ENCODE measurements at places on chromosomes 12 and 14.

DNA sequence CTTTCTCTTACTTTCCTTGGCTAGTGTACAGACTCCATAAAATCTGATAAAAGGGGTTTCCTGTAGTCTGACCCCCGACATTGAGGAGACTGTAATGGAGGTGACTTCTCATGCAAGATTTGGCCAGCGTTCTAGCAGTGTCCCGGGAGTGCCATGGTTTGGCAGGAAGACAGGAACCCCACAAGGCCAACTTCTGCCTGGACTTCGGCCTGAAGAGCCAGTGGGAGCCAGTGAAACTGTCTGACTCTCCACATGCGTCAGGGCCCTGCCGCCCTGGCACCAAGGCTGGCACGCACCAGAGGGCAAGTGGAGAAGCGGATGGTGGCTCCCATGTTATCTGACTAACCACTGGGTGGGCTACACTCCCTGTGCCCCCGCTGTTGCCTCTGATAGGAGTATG is 70.5 kb downstream of the TMEM260 start:
- DNase-seq = no peak

DNA sequence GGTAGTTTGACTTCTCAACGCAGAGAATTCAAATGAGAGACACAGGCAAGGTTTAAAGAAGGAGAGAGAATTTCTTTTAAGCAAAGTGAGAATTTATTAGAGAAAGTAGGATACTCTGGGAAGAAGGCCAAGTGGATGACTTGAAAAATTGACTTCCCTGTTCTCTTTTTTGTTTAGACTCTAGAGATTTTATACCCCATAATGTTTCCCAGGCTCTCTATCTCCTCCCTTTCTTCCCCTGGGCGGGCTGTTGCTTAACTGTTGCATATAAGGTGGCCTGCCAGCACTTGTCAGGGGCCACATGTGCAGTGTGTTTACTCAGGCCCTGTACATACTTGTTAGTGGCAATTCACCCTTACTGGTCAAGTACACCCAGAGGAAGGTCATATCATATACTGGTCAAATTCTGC is 403.7 kb downstream of the SLC6A15 start:
- DNase-seq = no peak

GRCh38 chr12:25382311-25383106 is 131.8 kb upstream of the KRAS start:
- no peak for DNase-seq

GRCh38 chr14:38851111-38851510 is 251.9 kb downstream of the SEC23A start:
- DNase-seq = no peak

- DNase-seq = no peak
Observed at GRCh38 chr14:93970585-93970964, 5.8 kb downstream of the ASB2 start.

GRCh38 chr12:52300796-52301691 is 9.7 kb upstream of the KRT81 start:
- DNase-seq = no peak

GRCh38 chr12:120532701-120533238 is 1.4 kb upstream of the RNF10 start:
- no peak for DNase-seq

DNA sequence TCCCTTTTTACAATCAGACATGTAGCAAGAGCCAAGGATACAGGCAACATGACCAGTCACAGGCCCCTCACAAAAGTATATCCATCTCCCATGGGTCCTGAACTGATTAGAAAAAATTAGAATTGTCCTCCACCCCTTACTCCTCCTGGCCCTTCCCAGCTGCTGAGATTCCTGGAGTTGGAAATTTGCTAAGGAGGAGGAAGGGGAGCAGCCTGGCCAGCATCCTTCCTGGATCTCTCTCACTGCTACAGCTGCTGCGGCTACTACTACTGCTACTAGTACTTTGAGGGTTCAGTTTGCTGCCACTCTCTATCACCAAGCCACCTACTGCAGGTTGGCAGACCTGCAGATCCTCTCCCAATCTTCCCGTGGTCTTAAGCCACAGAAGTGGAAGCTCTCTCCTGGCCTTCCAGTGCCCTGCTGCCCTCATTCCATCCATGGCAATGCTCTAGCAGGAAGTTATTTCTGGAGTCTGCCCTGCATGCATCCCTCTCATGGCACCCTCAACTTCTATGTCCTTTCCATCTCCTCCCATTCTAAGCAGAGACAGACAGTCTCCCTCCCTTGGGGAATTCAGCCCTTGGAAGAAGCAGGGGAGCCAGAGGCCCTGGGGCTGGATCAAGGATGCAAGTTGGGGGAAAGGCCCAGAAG is 1.0 kb downstream of the ITGA7 start:
- no peak for DNase-seq

DNA sequence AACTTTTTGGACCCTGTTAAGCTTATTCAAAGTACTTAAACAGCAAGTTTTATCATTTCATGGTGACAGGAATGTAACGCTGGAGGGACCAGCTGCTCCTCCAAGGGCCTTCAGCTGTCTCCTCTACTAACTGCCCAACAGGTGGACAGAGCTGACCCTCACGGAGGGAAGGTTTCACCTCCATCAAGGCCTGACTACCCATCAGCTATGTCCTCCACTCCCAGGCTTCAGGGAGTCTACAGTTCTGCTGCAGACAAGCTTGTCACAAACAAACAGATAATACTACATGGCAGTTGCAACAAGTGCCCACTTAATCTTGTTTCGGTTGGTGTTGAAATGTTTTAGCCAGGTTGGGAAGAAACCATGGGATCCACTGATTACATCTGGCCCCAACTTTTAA is 175.1 kb downstream of the TTC7B start:
- DNase-seq = no peak

GRCh38 chr14:90625445-90625844 is 190.8 kb downstream of the TTC7B start:
- no peak for DNase-seq

Data from inflammatory macrophage treated with lipopolysaccharide for 1 hour (primary cell).